ENCODE measurements at places on chromosomes 13 and 19.

DNA sequence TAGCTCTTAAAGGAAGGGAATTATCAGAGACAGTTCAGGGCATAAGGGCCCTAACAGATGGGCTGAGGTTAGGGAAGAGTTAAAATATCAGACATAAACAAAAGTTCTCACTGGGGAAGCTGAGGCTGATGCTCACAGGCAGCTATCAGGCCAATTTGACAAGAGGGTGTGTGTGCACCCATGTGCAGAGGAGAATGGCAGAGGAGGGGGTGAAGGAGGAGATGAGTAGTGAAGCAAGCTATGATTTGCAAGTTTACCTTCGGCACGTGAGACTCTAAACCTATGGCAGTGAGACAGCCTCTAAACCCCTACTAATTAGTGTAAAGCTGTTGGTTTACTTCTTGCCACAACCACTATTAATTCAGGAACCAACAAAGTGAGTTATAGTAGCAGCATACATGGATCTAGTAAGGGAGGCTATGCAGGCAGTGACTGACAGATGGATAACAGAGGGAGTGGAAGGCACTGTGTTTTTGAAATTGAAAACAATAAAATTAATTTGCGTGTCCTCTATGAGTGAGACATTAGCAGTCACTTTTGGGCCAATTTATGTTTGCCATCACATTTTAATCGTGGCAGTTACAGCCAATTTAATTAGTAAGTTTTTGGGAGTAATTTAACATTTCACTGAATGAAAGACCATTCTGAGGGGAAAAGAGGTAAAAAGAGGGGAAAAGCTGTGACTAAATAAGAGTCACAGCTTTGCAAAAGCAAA lies 99.6 kb upstream of the HTR2A start:
- DNase-seq: no peak

GRCh38 chr13:20151016-20151415 lies 9.8 kb downstream of the GJA3 start:
- no peak for DNase-seq

DNA sequence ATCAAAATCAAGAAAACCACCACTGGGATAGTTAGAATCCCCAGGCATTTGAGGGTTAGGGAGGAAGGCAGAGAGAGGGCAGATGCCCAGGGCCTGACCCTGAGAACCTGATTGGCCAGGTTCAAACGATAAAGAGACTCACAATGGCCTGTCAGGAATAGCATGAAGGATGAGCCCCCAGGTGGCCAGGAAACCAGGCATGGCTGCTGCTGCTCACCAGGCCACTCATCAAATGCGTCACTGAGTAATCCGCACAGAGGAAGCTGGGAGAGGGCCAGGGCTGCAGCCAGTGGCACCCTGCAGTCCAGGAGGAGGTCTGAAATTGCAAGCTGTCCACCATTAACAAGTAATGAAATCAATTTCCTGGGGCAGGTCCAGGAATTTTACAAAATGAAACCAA lies 111.3 kb downstream of the KATNAL1 start:
- DNase-seq: no peak

- peak; percentile 73 for DNase-seq
Observed at GRCh38 chr19:50414864-50415660, 3.7 kb upstream of the SPIB start.

- DNase-seq: no peak
Observed at GRCh38 chr19:35087393-35087792, 28.2 kb upstream of the FXYD3 start.

DNA sequence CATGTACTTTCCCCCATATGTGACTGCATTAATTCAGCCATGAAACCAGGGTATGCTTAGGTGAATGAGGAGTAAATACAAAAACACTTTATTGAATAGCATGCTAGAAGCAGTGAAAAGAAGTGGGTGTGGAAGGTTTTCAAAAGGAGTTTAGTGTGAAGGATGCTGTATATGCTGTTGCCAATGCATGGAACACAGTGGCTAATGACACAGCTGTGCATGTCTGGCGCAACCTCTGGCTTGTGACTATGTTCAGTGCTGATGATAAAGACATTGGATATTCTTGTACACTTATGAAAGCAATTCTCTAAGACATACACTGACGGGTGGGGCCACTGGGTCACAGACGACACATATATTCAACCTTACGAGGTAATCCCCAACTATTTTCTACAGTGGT lies 55.2 kb downstream of the SOX21 start:
- DNase-seq: no peak

DNA sequence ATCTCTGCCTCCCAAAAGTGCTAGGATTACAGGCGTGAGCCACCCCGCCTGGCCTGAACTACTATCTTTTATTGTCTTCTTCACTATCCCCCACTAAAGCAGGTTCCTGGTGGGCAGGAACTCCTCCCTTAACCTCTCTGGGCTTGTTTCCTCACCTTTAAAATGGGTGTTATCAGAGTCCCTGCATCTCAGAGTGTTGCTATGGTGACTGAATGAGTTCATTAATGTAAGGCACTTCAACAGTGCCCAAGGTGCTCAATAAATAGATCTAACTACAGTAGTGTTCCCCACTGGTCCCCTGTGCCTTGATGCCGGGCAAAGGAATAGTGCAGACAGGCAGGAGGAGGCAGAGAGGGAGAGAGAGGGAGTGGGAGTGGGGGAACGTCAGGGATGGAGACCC lies 20.5 kb downstream of the CCDC97 start:
- no peak for DNase-seq

DNA sequence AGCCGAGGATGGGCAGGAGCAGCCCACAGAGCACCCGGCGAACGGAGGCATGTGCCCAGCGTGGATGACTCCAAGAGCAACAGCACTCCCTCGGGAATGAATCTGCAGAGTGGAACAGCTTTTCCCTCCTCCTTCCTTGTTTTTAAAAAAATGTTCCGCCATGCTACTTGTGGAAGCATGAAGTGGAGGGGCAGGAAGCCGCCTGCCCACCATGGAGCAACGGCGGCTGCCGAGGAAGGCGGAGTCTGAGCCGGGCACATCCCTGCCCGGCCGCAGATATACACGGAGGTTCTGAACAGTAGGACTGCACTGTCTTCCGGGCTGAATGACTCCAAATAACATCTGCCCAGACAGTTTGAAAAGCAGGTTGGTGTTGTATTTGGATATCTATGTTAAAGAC lies 65.2 kb downstream of the SOX1 start:
- DNase-seq: no peak

- DNase-seq: no peak
Observed at GRCh38 chr13:40781717-40782116, 7.7 kb upstream of the SLC25A15 start.

DNA sequence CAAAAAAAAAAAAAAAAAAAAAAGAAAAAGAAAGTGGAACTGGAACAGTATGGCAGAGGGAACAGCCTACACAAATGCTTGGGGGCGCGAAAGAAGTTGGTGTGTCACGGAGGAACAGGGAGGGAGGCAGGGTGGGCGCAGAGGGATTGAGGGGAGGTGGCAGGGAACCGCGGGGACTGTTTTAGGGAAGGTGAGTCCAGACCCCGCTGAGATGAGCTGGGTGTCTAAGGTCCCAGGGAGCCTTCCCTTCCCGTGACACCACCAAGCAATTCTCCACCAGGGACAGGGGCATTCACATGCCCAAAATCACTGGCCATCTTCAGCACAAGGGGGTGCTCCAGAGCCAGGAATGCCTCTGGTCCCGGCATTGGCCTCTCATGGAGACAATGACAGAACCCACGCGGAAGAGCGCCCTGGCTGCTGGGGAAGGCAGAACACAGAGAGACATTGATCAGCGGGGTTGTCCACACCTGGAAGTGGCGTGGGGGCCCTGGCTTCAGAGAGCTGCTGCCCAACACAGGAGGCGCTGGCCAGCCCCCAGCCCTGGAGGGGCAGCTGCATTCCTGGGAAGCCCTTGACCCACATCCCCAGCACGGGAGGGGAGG lies 6.9 kb downstream of the PEAK3 start:
- peak; percentile 38 for DNase-seq

DNA sequence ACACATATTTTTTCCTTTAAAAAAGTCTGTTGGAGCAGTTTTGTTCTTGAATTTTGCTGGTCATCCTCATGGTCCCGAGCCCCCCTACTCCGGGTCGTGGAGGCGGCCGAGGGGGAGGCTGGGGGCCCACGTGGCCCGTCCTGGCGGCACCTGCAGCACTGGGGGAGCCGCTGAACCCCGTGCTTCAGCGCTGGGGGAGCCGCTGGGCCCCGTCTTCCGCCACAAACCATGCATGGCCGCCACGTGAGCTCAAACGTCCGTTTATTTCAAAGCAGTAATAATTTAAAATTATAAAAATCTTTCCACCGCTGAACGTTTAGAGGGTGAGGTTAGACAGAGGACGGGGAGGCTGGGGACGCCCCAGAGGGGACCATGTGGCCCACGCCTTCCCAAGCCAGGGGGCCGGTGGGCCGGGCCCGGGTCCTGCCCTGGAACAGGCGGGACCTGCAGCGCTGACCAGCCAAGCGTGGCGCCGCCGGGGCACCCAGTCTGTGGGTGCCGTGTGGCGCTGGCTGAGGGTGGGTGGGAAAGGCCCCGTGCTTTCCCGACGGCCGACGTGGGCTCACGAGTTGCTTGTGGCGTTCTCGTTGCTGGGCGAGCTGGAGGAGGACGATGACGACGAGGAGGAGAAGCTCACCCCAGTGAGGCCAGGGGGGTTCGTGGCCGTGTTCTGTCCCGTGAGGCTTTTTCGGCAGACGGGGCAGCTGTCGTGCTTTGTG lies 8.0 kb downstream of the FGF22 start:
- no peak for DNase-seq

GRCh38 chr13:46586751-46587514 lies 34.0 kb downstream of the LRCH1 start:
- no peak for DNase-seq

- no peak for DNase-seq
Observed at GRCh38 chr13:66491251-66491650, 738.9 kb downstream of the PCDH9 start.

DNA sequence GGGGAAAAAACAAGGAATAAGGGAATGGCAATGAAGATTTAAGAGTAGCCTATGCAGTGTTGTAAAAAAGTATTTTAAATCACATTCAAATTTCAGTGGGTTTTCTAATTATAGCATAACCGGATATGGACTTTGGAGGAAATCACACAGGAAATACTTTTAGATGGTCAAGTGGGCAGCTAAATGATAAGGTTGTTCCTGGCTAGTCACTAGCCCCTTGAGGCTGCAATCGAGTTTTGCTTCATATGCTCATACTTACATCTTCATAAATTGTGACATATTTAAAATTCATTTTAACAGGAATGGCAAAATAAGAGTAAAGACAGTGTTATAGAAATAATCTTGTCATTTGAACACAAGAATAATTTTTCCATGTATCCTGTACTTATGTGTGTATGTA lies 88.9 kb downstream of the WDFY2 start:
- no peak for DNase-seq

DNA sequence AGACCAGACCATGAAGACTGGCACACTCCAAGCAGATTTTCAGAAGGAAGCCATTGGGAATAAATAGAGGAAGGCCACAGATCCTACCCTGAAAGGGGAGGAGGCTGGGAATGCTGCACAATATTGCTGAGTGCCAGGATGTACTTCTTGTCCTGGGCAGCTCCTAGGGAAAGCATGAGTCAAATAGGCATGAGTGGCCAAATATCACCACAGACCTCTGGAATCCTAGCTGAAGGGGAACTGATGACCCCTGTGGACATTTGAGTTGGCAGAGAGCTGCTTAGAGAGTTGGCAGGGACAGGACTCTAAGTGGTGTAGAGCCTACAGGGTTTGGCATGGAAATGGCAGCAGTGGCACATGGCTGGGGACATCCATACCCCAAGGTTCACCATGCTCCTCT lies 234.3 kb upstream of the TRPC4 start:
- no peak for DNase-seq

GRCh38 chr19:7676854-7677253 lies at the start of gene MCEMP1:
Gene MCEMP1 (plus strand): TSS chr19:7677090. CDS start chr19:7677121, 31 bp downstream.
- no peak for DNase-seq

GRCh38 chr13:109093998-109094397 lies 464.6 kb downstream of the MYO16 start:
- no peak for DNase-seq

DNA sequence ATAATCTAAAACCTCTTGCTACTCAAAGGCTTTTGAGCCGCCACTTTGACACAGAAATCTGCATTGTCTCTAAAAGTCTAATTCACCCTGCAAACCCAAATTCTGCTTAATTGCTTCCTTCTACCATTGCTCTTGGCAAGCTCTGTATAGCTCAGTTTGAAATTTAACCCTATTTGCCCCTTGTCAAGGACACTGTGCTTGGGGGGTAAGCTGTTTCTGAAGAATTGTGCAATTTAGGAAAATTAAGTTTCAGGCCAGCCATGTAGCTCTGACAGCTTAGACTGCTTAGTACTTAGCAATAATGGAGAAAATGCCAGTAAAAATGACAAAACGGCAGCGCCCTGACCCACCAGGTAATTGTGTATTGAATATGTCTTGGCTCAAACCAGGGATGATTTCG lies 282.2 kb downstream of the OLFM4 start:
- DNase-seq: no peak

DNA sequence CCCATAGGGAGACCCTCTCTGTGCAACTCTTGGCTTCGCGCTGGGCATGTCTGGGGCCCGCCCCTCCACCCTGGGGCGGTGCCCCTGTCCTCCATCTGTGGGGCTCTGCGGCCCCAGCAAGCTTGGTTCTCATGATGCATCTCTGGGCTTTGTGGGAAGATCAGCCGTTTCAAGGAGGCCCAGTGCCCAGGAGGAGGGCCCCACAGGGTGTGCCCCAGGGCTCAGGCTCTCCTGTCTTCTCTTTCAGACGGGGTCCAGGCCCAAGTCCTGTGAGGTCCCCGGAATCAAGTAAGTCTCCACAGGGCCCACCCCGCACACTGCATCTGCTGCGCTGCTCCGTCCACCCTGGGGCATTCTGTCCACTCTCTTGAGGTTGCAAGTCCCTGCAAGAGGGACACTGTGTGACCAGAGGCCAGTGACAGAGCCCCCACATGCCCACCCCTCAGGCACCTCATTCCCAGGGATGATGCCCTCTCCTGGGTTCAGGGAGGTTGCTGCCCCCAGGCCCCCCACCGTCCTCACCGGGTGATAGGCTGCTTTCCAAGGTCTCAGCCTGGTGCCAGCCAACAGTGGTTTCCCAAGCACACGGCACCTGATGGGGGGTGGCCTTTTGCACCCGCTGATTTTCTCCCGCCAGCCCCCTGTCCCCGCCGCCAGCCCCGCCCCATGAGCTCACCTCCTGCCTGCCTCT lies 31.7 kb downstream of the COMP start:
- DNase-seq: no peak

DNA sequence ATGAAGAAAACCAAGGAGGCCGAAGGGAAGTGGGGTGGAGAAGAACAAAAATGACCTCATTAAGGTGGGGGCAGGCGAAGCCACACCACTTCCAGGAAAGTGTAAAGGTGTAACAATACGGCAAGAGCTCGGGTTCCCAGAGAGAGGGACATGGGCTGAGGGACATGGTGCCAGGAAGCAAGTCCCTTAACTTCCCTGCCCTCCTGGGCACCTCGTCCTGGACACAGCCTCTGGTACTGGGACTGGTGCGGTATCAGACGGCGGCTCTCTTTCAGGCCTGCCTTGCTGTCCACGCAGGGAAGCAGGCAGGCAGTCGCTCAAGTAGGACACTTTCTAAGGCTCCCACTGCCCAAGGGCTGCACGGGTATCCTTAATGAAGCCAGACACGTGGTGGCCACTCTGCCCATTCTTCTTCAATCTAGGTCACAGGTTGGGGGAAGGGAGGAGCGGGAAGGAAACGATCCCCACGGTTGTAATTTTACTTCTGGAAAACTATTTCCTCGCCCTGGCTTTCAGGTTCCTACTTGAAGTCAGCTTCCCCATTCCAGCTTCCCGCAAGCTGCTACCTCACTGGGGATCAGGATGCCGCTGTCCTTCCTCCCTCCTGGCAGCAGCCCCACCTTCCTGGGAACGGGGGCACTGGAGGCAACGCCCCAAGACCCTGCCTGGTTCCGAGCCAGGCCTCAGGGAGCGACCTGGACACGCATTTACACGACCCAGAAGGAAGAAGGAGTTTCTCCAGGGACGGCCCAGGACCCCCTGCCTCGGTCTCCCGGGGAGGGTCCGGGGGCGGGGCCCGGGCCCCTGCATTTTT lies 1.2 kb downstream of the AP3D1 start:
- no peak for DNase-seq

Measured in activated naive CD4-positive, alpha-beta T cell treated with anti-CD3 and anti-CD28 coated beads, Interleukin-2, amount 50 U/mL, for 16 hours (primary cell).